ENCODE measurements at places on chromosomes 1 and 21.

- no peaks in the 10 kb centered on the region for H3K27me3 ChIP-seq
- H3K4me1 ChIP-seq: peaks cover 21% of the 10 kb centered on the region
- no peak overlapping the region for H3K4me3 ChIP-seq
- H3K36me3 ChIP-seq: no peaks in the 10 kb centered on the region
- no peak for DNase-seq
Observed at GRCh38 chr1:206518206-206518605, 10.9 kb downstream of the RASSF5 start.

GRCh38 chr1:68454534-68454933 lies 4.8 kb upstream of the RPE65 start:
- DNase-seq: no peak
- no peak overlapping the region for H3K4me3 ChIP-seq
- H3K4me1 ChIP-seq: peaks cover 10% of the 10 kb centered on the region
- no peaks in the 10 kb centered on the region for H3K27me3 ChIP-seq

DNA sequence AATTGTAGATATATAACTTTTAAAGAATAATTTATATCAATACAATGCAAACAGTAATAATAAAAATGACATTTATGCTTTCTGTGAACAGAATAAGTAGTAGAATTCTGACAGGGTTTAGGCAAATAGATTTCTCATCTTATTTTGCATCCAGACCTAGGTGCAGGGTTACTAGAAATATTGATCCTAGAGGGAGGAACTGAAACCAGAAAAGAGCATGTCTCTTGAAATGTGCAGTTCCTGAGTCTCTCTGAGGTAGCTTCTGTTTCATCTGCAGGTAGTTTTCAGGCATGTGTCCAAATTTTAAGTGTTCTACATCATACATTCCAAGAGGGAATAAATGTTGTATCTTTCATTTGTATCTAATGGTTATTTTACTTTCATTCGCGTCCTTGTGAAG lies 631.9 kb upstream of the ADGRL4 start:
- H3K36me3 ChIP-seq: no peaks in the 10 kb centered on the region
- H3K27ac ChIP-seq: no peak overlapping the region
- no peaks in the 10 kb centered on the region for H3K27me3 ChIP-seq
- no peak for DNase-seq
- H3K4me1 ChIP-seq: peaks cover 6% of the 10 kb centered on the region
- no peak overlapping the region for H3K4me3 ChIP-seq

DNA sequence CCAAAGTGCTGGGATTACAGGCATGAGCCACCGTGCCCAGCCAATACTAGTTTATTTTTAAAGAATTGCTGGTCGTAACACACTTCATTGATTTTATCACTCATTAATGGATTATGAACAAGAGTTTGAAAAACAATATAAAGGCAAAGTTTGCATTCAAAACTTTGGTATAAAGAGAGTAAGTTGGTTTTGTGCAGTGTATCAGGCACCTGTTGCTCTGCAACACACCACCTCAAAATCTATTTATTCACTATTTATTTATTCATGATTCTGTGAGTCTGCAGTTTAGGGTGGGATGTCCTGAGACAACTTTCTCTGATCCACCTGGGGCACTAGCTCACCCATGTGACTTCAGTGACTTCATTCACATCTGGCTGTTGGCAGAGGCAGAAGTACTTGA lies 10.2 kb upstream of the METTL18 start:
- no peak for DNase-seq
- no peaks in the 10 kb centered on the region for H3K4me1 ChIP-seq
- no peaks in the 10 kb centered on the region for H3K27me3 ChIP-seq
- no peak overlapping the region for H3K27ac ChIP-seq
- no peak overlapping the region for H3K4me3 ChIP-seq
- peaks cover 84% of the 10 kb centered on the region for H3K36me3 ChIP-seq

- no peak overlapping the region for H3K4me3 ChIP-seq
- DNase-seq: no peak
- H3K36me3 ChIP-seq: no peaks in the 10 kb centered on the region
- H3K27ac ChIP-seq: no peak overlapping the region
Observed at GRCh38 chr1:198064181-198064580, 92.6 kb upstream of the NEK7 start.

DNA sequence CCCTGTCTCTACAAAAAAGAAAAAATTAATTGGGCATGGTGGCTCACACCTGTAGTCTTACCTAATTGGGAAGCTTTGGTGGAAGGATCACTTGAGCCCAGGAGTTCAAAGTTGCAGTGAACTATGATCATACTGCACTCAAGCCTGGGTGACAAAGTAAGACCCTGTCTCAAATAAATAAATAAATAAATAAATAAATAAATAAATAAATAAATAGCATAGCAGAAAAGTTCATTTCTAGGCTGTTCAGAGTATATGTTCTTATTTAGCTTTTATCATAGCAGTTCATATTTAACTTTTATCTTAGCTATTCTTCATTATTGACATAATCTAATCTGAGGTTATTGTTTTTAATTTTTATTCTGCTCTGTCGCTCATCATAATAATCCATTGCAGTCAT lies 8.7 kb upstream of the SEC16B start:
- no peaks in the 10 kb centered on the region for H3K36me3 ChIP-seq
- DNase-seq: no peak
- no peaks in the 10 kb centered on the region for H3K27me3 ChIP-seq

- H3K4me1 ChIP-seq: no peaks in the 10 kb centered on the region
- H3K27ac ChIP-seq: no peak overlapping the region
- H3K27me3 ChIP-seq: no peaks in the 10 kb centered on the region
- H3K36me3 ChIP-seq: no peaks in the 10 kb centered on the region
Observed at GRCh38 chr1:82464362-82465001, 663.7 kb downstream of the ADGRL2 start.

DNA sequence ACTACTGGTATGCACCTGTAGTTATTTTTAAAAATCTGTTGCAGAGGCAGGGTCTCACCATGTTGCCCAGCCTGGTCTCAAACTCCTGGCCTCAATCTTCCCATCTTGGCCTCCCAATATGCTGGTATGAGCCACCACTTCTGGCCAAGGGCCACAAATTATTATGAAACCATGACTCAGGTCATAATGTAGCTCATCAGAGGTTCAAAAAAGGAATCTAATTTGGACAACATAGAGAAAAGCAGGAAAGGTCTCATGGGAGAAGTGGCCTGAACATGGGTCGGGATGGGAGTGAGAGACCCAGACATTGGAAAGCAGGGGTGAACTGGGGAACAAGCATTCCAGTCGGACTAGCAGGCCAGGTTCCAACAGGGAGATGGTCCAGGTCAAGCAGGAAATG lies 45.2 kb upstream of the C1orf198 start:
- no peak overlapping the region for H3K4me3 ChIP-seq
- peaks cover 7% of the 10 kb centered on the region for H3K36me3 ChIP-seq

DNA sequence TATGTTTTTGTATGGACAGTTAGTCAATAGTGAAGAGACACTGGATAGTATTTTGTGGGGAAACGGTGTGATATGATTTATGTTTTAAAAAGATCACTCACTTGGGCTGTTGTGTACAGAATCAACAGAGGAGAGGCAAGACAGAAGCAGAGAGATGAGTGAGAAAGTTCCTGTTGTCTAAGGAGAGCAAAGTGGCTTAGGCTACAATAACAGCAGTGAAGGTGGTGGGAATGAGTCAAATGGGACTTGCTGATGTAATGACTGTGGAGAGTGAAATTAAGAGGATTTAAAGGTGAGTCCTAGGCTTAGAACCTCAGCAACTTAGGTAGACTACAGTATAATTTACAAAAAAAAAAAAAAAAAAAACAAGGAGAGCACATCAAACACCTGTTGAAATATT lies 169.2 kb upstream of the HP1BP3 start:
- no peak for DNase-seq
- H3K27me3 ChIP-seq: no peaks in the 10 kb centered on the region
- H3K4me1 ChIP-seq: no peaks in the 10 kb centered on the region

Measured in RWPE2 (cell line).